ENCODE measurements at places on chromosomes 5 and 9.

GRCh38 chr5:174410716-174411478 is 313.5 kb upstream of the MSX2 start:
- DNase-seq, result no peak

DNA sequence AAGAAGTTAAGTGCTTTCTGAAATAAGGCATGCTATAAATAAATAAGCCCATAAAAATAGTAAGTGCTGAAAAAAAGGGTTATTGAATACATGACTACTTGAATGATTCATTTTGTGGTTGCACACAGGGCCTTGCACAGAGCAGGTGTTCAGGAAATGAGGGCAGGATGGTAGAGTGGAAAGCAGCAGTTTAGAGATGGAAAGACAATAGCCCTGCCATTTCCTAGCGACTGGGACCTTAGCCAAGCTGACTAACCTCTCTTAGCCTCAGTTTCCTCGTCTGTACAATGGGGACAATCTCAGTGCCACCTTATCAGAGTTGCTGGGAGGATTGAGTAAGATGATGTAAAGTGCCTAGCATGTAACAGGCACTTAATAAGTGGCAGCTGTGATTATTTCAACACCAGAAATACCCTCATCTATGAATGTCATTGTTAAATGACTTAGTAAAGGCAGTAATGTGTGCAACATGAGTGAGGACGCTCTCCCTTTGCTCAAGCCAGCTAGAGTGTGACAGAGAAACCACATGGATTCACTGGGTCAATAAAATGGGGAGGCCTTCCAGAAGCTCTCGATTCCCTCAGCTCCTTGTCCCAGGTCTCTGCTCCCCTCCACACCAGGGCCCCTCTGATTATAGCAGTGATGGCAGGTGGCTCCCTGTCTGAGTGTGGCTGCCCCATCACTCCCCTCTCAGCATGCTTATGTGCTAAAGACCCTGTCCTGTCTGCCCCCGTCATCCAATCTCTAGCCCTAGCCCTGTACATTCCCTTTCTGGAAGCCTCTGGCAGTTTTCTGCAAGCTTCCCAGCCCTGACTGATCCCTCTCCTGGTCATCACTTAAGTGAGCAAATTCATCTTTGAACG is 16.0 kb upstream of the PHF19 start:
- DNase-seq, result no peak

GRCh38 chr9:15915711-15916110 is 362.9 kb downstream of the CCDC171 start:
- DNase-seq, result no peak

DNA sequence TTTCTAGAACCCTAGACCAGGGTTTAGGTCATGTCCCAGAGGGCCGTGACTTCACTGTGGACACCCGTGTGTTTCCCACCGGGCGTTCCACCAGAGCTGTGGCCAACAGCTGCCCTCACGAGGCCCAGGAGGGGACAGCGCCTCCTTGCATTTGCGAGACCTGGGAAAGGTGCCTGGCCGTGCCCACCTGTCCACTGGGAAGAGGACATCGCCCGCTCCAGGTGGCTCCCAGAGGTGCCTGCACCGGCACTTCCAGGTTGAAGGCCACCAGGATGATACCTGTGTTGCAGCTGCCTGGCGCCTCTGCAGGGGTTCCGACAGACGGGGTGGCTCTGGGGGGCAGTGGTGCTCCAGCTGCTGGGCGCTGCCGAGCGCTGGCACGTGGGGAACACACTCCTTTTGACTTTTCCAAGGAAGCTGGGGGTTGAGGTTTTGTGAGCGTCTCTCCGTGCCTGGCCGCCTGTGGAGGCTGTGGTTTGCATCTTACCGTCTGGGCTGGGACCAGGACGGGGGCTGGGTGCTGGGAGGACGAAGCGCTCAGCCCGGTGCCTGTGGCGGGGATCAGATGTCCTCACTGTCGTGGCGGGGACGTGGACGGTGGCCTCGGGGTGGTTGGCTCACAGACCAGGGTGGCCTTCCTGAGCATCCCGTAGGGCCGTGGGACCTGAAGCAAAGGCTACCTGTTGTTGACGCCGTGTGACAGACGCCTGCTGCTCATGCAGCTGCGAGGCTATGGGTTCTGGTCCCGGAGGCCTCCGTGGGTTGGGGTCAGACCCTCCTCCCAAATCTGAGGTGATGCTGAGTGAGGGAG is 19.2 kb downstream of the NKD2 start:
- DNase-seq, result no peak

GRCh38 chr5:177983763-177984583 is 12.1 kb downstream of the PROP1 start:
- no peak for DNase-seq

- peak; percentile 28 for DNase-seq
These were observed 77.4 kb upstream of the DMRT1 start for GRCh38 chr9:764105-764524.

- no peak for DNase-seq
These were observed 92.5 kb downstream of the ATPSCKMT start for GRCh38 chr5:10157085-10157669.

GRCh38 chr9:27943501-27943900 is 370.2 kb upstream of the C9orf72 start:
- no peak for DNase-seq

DNA sequence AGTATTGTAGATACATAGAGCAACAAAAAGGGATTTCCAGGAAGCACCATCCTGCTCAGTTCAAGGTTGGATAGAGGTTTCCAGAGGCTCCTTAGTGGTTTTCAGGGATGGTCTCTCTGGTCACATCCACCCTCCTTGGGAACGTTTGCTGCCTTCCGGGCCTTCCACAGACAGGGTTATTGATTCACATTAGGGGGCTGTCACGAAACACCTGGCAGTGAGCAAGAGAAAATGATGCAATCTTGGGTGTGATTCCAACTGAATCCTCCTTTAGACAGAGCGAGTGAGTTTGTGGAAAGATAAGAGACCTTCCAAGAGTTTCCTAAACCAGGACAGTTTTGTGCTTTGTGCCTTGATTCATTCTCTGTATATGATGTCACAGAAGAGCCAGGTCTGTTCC is 43.8 kb upstream of the CTSL start:
- no peak for DNase-seq

DNA sequence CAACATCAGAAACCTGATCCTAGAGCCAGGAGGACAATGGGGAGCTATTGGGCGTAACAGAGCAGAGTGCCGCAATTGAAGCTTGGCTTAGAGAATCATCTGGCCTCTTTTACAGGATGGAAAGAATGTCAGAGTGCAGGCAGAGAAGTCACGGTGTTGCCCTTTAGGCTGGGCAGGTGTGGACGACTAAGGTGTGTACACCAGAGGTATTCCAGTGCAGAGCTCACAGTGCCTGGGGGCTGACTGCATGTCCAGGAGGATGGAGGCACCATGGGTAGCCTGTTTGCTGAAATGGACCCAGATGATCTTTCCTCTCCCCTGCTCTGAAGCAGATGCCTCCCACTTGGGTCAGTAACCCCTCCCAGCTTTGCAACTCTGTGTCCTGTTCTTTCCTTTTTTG is 48.9 kb upstream of the TBC1D2 start:
- DNase-seq, result no peak

- no peak for DNase-seq
These were observed 89.5 kb downstream of the CDH10 start for GRCh38 chr5:24555229-24555628.

GRCh38 chr9:85723215-85723614 is 18.5 kb downstream of the AGTPBP1 start:
- no peak for DNase-seq

DNA sequence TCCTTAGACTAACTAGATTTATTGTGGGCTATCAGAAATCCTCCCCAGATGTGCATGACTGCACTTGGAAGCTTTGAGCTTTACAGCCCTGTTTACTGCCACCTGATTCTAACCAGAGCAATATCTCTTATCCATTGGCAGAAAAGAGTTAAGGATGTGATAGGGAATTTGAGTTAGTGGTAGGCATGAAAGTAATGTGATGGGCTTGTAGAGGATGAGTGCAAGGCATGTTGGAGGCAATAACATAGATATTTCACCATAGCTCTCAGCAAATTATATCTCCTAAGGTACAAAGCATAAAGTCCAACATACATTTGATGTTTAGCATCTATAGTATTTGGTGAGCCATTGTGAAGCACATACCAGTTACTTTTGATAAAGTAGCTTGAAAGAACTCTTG is 103.8 kb downstream of the INVS start:
- DNase-seq, result no peak

GRCh38 chr9:135884328-135885035 is 22.9 kb downstream of the CAMSAP1 start:
- no peak for DNase-seq

- DNase-seq, result no peak
These were observed 65.2 kb downstream of the PBX3 start for GRCh38 chr9:125812403-125812802.

GRCh38 chr5:27387535-27388073 is 349.2 kb upstream of the CDH9 start:
- no peak for DNase-seq

DNA sequence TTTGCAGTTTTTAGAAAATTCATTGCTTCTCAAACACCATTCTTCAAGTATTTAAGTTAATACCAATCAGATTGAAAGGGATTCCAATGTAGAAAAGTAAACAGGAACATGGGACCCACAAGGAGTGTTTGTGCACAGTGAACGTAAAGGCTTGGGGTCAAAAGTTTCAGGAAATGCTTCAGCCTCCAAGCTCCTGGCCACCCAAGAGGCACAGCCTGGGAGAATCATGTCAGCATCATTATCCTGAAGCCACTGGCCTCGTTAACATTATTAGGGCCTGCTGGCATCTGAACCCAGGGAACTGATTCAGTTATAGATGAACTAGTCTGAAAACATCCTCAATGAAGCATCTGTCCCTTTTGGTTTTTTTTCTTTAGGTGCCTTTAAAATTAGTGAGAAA is 122.9 kb downstream of the NXNL2 start:
- no peak for DNase-seq

- DNase-seq, result no peak
These were observed 5.0 kb upstream of the TOR1A start for GRCh38 chr9:129828969-129829368.

DNA sequence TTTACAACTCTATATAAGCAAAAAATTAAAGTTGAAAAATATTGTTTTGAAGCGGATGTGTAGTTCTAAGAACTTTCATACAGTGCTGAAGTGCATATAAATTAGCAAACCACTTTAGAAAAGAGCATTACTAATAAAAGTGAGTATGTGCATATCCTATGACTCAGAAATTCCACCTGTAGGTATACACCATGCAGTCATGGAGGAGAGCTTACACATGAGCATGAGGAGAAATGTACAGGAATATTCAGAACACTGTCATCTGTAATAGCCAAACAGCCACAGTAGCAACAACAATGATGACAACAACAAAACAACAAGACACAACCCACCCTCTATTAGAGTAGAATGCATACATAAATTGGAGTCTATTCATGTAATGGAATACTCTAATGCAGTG is 138.2 kb upstream of the ARRDC3 start:
- no peak for DNase-seq

GRCh38 chr9:114754581-114754980 is 51.3 kb downstream of the TNFSF15 start:
- DNase-seq, result no peak

GRCh38 chr9:137194909-137195308 is 5.6 kb downstream of the TPRN start:
- DNase-seq, result no peak

- DNase-seq, result no peak
These were observed 428.7 kb downstream of the ISL1 start for GRCh38 chr5:51811883-51812471.

- DNase-seq, result no peak
These were observed 299.8 kb downstream of the TLE1 start for GRCh38 chr9:81389569-81389993.

- DNase-seq, result no peak
These were observed 1034.4 kb downstream of the CDH9 start for GRCh38 chr5:26003966-26004365.

DNA sequence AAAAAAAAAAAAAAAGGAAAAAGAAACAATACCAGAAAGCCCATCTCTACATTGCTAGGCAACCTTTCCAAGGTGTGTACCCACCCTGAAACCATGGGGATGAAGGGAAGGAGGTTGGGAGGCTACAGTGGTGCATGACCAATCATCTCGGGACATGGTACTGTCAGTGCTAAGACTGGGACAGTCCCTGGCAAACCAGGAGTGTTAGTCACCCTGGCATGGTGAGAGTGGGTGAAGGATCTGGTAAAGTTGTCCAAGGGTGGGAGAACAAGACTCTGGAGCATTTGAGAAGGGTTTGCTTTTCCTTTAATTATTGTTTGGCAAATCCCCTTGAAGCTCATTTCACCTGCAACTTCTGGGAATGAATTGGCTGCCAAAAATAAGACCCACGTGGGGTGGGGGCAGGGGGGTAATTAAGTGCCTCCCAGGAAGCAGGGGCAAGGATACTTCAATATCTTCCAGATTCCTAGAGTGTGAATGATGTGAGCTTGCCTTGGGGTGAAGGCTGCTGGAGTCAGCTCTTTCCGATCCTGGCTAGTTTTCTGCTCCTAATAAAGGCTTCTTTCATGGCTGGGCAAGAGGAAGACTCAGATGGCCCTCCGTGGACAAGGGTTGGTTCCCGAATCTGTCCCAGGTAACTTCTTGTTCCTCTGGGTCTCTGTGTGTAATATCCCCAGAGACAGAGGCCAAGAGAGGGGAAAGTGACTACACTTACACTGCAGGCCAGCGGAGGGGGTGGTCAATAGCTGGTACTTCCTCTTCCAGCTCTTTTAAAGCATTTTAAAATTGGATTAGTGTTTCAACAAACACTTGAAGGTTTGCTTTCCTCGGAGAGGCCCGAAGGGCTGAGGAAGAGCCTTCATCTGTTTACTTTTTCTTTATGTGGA is 61.6 kb upstream of the SPRY4 start:
- no peak for DNase-seq

DNA sequence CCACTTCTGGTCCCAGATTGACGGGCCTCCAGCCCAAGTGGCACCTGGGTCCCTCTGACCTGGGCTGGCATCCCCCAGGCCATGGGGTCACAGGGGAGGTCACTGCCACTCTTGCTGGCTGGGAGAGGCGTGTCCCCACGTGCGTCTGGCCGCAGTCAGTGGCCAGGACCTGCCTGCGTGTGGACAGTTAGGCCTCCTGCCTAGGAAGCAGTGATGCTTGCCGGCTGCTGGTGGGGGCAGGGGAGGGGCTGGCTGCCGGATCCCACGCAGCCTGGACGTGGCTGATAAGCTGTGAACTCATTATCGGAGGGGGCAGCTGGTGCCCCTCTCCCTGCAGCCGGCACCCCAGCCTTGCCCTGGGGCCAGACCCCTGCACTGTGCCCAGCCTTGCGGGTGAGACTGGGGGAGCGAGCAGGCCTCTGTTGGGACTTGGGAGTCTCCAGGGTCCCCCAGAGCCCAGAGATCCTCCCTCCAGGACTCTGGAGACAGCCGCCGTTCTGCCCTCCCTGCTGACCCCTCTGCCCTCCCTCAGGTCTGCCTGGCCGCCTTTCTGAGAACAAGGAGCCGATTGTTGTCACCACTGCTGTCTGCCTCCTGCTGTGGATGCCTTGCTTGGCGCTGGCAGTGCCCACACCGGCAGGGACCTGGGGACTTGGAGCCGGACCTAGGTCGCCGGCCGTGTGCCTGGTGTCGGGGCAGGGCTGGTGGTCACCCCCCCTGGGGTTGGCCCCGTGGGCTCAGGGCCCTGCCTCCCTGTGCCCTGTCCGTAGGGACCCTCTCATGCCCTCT is 12.3 kb downstream of the RXRA start:
- no peak for DNase-seq
